Activated CD8-positive, alpha-beta memory T cell treated with anti-CD3 and anti-CD28 coated beads for 36 hours (primary cell): ENCODE measurements at places on chromosomes 1 and 21. TPM values are rescaled to one million over a fixed set of nuclear protein-coding genes. Genes with fewer than 3 reads are reported as not detected.

HES3 gene
- total RNA-seq, result not detected

GJA5 gene
- not detected for total RNA-seq

F13B gene
- total RNA-seq, result not detected

MYOM3 gene
- not detected for total RNA-seq

LAMC2 gene
- not detected for total RNA-seq
